ENCODE measurements at places on chromosomes 2 and 18.

- no peak for DNase-seq
These were observed 149.0 kb downstream of the MBP start for GRCh38 chr18:76983613-76984051.

GRCh38 chr2:77939801-77940200 lies 417.6 kb upstream of the LRRTM4 start:
- no peak for DNase-seq

- DNase-seq: no peak
These were observed 28.3 kb upstream of the ZNF407 start for GRCh38 chr18:74569401-74569800.

DNA sequence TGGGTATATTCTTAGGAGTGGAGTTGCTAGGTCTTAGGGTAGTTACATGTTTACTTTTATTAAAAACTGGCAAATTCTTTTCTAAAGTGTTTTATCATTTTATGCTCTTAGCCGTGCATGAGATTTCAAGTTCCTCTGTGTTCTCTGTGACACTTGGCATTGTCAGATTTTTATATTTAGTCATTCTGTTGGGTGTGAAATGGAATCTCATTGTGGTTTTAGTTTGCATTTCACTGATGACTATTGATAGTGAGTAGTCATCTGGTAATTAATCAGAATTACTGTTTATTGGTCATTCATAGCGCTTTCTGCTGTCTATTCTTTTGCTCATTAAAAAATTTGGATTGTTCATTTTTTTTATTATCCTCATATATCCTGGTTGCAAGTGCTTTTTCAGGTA lies 34.1 kb downstream of the RAB3GAP1 start:
- DNase-seq: no peak

- DNase-seq: no peak
These were observed 507.8 kb downstream of the FBXO15 start for GRCh38 chr18:73639788-73640187.

GRCh38 chr18:22694954-22695353 lies 238.2 kb upstream of the RBBP8 start:
- DNase-seq: no peak

- DNase-seq: peak; percentile 48
These were observed 26.9 kb downstream of the C18orf63 start for GRCh38 chr18:74342416-74343043.

GRCh38 chr18:58697146-58697545 lies 25.9 kb downstream of the MALT1 start:
- no peak for DNase-seq

DNA sequence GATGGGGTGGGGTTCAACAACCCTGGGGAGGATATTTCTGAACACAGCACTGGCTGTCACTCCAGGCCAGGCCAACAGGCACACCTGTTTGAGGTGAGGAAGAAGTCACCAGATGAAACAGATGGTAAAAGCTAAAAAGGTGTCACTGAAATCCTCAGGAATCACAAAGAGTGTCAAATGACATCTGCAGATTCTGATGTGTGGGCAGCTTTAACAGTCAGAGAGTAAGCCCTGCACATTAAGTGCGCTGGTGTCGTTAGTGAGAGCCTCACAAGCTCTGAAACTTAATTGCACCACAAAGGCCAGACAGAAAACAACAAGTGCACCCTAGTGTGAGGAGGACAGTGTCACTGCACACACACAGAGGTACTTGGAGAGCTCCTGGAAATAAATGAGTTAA lies 13.6 kb downstream of the FLACC1 start:
- DNase-seq: no peak

All from CD8-positive, alpha-beta memory T cell (primary cell).